ENCODE measurements at places on chromosomes 4 and X.

- DNase-seq = no peak
These were observed 506.9 kb upstream of the PCDH10 start for GRCh38 chr4:132642016-132642817.

GRCh38 chr4:159308566-159309340 is 205.9 kb downstream of the RAPGEF2 start:
- no peak for DNase-seq

DNA sequence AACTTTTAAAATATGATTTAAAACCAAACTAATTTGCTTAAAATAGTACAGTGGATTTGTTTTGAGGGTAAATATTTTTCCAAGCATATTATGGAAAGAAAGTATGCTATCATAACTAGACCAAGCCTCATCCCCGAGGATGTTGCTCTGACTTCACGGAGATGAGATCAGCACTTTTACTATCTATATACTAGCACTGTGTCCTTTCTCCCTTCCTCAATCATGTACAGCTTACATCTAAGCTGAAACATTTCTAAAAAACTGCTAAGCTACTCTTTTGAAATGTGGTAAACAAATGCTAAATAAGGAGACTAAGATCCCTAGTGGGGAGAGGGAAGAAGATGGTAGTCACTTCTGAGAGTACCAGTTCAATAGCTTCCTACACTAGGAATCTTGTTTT is 23.8 kb downstream of the AMMECR1 start:
- no peak for DNase-seq

- no peak for DNase-seq
These were observed 28.9 kb downstream of the SLC25A5 start for GRCh38 chrX:119497185-119497584.

GRCh38 chr4:129821963-129822362 is 726.0 kb downstream of the C4orf33 start:
- no peak for DNase-seq

All from T-helper 22 cell (primary cell).